Activated naive CD8-positive, alpha-beta T cell treated with anti-CD3 and anti-CD28 coated beads, Interleukin-2, amount 10 ng/mL, durations not matched to agents 7 days and 5 days (primary cell): ENCODE measurements at places on chromosomes 11 and 22.

- DNase-seq = no peak
These were observed 71.2 kb downstream of the FBXO7 start for GRCh38 chr22:32545801-32546200.

GRCh38 chr11:69333879-69334278 is 39.9 kb downstream of the MYEOV start:
- DNase-seq = no peak

- no peak for DNase-seq
These were observed 821 bp downstream of the GAL3ST1 start for GRCh38 chr22:30573594-30574094.

DNA sequence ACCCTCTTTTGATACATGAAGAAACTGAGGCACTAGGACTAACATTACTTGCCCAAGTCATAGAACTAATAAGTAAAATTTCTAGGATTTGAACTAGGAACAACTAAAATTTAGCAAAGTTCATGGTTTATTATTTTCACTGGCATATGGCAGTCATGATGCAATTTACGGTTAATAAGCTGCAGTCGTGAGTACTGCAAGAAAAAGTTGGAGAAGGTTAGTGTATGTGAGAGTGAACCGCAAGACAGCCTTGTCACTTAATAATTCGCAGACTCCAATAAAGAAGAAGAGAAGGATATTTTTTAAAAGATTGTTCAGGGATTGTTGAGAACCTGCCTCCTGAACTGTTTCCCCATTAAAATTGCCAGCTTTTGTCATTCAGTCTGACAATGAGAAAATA is 663.4 kb upstream of the TENM4 start:
- DNase-seq = no peak

GRCh38 chr11:9609841-9610240 is 36.4 kb downstream of the WEE1 start:
- no peak for DNase-seq

GRCh38 chr22:49541693-49542230 is 285.9 kb downstream of the BRD1 start:
- peak; percentile 19 for DNase-seq

GRCh38 chr22:25281675-25282345 is 62.4 kb downstream of the CRYBB2 start:
- DNase-seq = no peak

DNA sequence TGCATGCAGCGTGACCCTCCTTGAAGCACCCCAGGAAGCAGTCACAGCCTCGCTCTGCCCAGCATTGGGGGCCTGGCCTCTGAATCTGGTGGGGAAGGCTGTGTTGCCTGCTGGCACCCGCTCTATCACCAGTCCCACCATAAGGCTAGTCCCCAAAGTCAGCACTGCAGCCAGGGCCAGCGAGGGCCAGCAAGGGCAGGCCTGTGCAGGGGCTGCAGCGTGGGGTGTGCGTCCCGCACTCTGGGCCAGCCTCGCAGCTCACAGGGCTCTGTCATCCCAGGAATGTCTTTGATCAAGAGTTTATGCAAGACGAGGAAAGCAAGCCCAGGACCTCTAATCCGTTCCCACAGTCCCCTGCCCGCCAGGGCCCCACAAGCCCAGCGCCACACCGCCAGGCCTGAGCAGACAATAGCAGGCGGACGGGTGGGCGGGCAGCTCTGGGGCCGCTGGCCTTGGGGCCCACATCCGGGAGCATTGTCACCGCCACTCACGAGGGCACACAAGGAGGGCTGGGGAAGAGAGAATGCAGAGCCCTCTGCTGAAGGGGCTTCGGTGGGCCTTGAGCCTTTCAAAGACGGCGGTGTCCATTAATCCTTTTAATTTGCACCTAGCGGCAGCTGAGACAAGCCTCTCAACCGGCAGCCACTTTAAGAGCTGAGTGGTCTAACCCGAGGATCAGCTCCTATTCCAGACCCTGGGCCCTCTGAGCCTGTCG is 17.1 kb downstream of the LTO1 start:
- DNase-seq = no peak

DNA sequence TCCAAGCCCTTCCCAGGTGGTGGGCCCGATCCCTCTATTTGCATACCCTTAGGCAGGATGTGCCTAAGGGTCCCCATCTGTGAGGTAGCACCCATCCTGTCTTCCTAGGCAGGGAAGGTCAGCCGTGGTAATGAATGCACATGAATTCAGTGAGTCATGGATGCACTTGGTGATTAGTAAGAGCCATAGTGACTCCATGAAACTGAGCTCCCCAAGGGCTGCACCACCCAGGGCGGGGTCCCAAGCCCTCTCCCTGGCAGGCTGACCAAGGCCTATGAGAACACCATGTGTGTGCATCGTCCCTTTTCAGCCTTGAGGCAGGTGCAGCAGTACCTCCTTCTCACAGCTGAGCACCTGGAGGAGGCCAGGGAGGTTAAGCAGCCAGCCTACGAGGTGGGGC is 15.6 kb upstream of the SUSD2 start:
- no peak for DNase-seq

- peak; percentile 52 for DNase-seq
These were observed 150.5 kb downstream of the FEZ1 start for GRCh38 chr11:125345421-125346178.

GRCh38 chr11:27280140-27280539 is 82.9 kb downstream of the CCDC34 start:
- DNase-seq = no peak

GRCh38 chr22:30226192-30226832 is 20.2 kb downstream of the LIF start:
- no peak for DNase-seq

- DNase-seq = no peak
These were observed 574.7 kb downstream of the TBC1D22A start for GRCh38 chr22:47337161-47337621.

DNA sequence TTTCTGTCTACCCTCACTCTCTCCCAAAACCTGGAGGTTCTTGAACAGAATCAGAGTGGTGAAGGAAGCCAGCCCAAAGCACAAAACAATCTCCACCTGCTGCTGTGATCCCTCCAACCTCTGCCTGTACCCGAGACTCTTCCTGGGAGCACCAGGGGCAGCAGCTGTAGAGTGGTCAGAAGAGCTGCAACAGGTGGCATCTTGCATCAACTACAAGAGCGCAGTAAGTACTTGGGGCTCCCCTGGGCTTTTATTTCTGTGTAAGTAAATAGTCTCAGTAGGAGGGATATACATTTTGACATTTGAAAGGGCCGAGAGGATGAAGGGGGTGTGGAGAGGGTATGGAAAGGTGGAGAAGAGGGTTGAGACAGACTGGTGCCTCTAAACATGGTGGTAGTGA is 8.3 kb upstream of the UBQLNL start:
- DNase-seq = no peak

- DNase-seq = no peak
These were observed 30.7 kb downstream of the SVIP start for GRCh38 chr11:22798901-22799300.

- DNase-seq = peak; percentile 66
These were observed 5.3 kb upstream of the INS start for GRCh38 chr11:2166091-2166851.

DNA sequence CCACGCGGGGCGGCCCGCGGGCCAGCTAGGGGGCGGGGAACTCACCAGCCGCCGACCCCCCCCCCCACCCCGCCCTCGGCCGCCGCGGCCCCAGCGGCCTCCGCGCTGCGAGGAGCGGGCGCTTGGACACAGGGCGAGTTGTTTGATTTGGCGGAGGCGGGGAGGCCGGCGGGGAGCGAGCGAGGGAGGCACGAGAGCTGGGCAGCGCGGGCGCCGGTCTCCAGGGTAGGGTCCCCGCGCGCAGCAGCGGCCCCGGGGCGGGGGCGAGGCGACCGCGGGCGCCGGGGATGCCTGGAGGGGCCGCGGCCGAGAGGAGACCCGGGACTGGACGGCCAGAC is 64.4 kb downstream of the NAV2 start:
- no peak for DNase-seq

- no peak for DNase-seq
These were observed 13.0 kb upstream of the SLC39A13 start for GRCh38 chr11:47395223-47396048.

DNA sequence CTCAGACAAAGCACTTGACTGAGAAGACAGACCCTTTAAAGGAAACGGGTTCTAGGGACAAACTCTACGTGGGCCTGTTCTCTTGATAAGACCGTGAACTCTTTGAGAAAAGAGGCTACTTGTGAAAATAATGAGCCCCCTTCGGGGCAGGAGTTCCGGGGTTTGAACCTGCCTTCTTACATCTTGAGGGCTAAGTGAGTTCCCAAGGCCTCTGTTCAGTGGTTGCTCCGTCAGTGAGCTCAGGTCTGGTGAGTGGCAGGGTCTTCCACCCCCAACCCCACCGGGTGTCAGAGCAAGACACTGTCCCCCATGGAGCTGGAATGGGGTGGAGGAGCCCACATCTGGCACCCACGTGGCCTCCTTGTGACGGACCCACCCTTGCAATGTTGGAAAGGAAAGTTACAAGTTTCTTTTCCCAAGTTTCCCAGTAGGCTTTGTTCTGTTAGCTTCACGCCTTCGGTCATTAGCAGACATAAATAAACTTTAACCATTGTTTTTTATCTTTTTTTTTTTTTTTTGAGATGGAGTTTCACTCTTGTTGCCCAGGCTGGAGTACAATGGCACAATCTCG is 6.3 kb upstream of the SAMM50 start:
- no peak for DNase-seq

DNA sequence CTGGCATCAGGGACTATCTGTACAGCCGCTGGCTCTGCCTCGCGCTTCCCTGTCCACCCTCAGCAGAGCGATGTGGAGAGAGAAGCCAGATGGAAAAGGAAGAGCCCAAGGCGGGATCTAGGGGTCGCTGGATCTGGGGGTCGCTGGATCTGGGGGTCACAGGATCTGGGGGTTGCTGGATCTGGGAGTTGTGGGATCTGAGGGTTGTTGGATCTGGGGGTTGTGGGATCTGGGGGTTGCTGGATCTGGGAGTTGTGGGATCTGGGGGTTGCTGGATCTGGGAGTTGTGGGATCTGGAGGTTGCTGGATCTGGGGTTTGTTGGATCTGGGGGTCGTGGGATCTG is 2.0 kb upstream of the MS4A10 start:
- no peak for DNase-seq

GRCh38 chr11:16778286-16778685 is 39.8 kb downstream of the C11orf58 start:
- no peak for DNase-seq

GRCh38 chr11:9276571-9276970 is 11.4 kb upstream of the DENND5A start:
- DNase-seq = no peak

- no peak for DNase-seq
These were observed 21.9 kb downstream of the ZMAT5 start for GRCh38 chr22:29744902-29745301.

GRCh38 chr11:78400702-78401101 is 16.9 kb downstream of the GAB2 start:
- no peak for DNase-seq

DNA sequence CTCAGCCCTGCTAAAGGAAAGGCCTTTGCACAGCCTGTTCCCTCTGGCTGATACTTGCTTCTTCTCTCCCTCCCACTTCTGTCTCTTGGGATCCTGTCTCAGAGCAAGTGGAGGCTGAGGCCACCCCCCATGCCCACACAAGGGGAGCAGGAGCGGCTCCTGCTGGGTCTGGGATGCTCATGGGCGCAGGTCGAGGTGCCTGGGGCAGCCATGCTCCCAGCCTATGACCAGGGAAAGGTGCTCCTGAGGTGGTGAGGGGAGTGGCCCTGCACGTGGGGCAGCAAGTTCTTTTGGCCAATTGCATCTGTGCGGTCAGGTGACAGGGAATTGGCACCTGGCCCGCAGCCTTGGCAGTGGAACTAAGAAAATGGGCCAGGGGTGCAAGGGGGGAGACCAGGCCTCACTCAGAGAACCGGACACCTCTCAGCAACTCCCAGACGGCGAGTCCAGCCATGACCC is 1.5 kb downstream of the MAPK11 start:
- no peak for DNase-seq

DNA sequence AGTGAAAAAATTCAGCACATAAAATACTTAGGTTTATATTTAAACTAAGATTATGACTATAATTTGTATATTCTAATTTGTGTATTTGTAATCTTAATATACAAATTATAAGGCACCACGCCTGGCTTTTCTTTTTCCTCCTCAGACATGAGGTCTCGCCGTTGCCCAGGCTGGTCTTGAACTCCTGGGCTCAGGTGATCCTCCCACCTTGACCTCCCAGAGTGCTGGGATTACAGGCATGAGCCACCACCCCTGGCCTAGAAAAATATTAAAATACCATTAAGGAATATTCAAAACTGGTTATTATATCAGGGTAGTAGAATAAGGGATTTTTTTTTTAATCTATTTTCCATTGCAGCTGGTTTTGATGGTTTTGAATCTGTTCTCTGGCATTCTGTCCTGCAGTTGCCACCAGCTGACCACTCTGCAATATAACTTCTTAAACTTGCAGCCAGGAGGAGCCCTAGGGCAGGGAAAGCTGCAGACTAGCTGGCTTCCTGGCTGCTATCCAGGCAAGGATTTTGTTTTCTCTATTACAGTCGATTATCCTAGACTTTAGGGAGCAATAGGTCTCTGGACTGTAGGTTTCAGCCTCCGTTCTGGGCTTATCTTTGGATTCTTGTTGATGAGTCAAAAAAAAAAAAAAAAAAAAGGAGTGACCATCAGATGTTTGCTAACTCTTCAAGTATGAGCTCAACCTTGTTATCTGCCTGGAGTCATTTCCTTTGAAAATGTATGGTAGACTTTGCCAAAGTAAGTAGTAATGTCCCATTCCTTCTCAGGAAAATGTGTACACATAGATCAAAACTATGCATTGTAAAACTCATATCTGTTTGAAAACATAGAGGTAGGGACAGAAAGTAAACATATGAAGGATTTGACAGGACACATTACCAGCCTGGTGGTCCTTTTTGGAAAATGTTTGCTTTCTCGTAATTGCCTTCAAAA is 13.2 kb downstream of the POLA2 start:
- no peak for DNase-seq

- DNase-seq = no peak
These were observed 267.8 kb downstream of the TBC1D22A start for GRCh38 chr22:47030143-47030661.

- DNase-seq = no peak
These were observed 2.3 kb downstream of the CYB5R3 start for GRCh38 chr22:42646569-42647525.

GRCh38 chr11:17169876-17170275 is 37.9 kb downstream of the PIK3C2A start:
- DNase-seq = no peak

- DNase-seq = no peak
These were observed 21.8 kb downstream of the NAT10 start for GRCh38 chr11:34126959-34127848.

GRCh38 chr22:46373921-46374662 is 38.6 kb downstream of the TRMU start:
- DNase-seq = no peak

- DNase-seq = no peak
These were observed 29.3 kb upstream of the PRDM10 start for GRCh38 chr11:130031945-130032344.

DNA sequence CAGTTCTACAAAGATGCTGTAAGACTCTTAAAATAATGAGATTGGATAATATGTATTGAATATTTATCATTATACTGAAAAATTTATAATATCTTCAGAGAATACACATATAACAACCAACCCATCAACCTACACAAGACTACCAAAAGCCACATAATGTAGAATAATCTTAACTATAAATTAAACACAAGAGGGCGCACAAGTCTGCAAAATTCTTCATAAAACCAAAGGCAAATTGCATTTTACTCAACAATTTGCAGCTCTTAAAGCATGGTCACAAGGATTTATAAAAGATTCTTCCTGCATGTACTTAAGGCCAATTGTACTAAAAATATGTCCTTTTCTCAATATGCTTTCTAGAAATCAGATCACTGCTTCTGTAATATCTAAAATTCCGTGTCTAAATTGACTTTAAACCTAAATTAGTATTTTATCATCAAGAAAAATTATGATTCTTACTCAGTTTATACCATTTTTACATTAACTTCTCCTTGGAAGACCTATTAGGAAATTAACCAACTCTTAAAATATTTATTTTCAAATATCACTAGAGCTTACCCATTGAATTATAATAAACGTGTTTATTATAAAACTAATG is 79.0 kb downstream of the TTC28 start:
- no peak for DNase-seq
